ENCODE measurements at places on chromosomes 11 and 22.
A peak's percentile ranks its signal among the peaks of the same experiment; 100 is the strongest.

- peak; percentile 26 for DNase-seq
These were observed 7.6 kb upstream of the CDC42EP1 start for GRCh38 chr22:37552524-37553163.

- peak; percentile 89 for DNase-seq
These were observed 25.5 kb downstream of the CTTN start for GRCh38 chr11:70423523-70424505.

DNA sequence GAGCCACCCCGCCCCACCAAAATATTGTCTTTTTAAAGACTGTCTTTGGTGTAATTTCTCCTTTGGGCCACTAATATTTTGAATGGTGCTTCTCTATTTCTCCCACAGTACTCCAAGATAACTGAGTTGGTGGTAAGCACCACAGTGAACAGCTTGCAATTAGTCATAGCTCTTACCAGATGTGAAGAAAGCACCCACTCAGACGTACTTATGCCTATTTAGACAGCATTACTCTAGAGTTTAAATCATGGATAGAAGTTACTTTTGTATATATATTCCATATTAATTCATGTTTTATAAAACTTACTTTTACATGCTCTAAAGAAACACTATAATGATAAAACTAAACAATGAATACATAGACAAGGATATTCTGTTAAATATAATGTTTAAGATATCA lies 12.7 kb downstream of the ANO3 start:
- DNase-seq, result no peak

DNA sequence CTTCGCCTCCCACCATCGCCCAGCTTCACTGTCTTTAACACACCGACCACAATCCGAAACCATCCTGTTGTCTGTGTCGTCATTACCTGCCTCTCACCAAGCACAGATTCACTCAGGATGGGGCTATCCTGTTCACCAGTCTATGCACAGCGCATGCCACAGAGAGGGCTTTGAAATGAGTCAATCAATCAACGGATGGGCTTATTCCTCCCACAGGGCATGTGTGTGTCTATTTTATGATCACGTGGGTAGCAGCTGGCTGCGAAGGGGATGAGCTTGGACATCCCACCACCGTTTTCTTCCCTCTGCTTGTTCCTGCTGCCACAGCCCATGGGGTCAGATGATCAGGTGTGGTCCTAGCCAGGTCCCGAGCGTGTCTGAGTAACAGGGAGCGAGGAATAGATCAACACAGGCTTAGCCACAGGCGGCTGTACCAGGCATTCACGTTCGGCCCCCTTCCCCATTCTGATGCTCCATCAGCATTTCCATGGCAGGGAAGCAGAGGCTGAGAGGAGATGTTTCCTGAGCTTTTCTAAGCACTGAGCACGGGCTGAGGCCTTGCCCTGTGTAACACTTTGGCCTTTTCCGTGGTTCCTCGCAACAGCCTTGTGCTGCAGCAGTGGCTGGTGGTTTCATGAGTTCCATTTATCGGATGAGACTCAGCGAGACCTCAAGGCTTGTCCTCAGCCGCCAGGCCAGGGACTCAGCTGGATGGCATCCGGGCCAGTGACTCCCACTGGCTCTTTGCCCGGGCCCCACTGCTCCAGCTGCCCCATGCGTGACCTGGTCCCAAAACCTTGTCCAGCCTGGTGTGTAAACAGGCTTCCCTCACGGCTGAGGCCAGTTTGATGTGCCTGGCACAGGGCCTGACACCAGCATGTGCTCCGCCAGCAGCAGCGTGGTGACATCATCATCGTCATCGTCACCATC lies 48.1 kb upstream of the FGF3 start:
- DNase-seq, result no peak

- DNase-seq, result no peak
These were observed 33.2 kb downstream of the TBX1 start for GRCh38 chr22:19793661-19794310.

- no peak for DNase-seq
These were observed 40.6 kb downstream of the CADM1 start for GRCh38 chr11:115463606-115464005.

- DNase-seq, result no peak
These were observed 18.9 kb upstream of the HEPHL1 start for GRCh38 chr11:94002226-94002625.

DNA sequence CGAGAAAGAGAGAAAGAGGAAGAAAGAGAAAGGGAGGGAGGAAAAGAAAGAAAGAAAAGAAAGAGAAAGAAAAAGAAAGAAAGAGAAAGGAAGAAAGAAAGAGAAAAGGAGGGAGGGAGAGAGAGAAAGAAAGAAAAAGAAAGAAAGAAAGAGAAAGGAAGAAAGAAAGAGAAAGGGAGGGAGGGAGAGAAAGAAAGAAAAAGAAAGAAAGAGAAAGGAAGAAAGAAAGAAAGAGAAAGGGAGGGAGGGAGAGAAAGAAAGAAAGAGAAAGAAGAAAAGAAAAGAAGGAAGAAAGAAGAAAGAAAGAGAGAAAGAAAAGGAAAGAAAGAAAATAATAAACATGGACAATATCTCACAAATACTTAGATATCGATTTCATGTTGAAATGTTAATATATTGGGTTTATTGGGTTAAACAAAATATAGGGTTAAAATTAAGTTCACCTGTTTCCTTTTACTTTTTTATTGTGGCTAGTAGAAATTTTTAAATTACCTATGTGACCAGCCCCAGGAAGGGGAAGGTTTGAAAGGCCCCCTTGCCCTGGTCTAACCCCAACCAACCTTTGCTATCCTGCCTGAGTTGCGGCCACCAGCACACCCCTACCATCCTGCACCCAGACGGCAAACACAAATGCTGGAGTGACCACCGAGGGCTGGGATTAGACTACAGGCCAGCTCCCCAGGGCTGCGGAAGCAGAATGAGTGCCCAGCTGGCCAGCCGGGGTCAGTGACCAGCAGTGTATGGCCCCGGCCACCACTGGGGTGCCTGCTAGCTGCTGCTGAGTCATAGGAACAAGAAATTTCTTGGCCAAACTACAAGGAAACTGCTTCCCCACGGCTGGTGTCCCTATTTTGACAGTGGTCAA lies 81.0 kb upstream of the FGF3 start:
- DNase-seq, result no peak

GRCh38 chr22:25570486-25570885 lies 6.0 kb downstream of the GRK3 start:
- no peak for DNase-seq

DNA sequence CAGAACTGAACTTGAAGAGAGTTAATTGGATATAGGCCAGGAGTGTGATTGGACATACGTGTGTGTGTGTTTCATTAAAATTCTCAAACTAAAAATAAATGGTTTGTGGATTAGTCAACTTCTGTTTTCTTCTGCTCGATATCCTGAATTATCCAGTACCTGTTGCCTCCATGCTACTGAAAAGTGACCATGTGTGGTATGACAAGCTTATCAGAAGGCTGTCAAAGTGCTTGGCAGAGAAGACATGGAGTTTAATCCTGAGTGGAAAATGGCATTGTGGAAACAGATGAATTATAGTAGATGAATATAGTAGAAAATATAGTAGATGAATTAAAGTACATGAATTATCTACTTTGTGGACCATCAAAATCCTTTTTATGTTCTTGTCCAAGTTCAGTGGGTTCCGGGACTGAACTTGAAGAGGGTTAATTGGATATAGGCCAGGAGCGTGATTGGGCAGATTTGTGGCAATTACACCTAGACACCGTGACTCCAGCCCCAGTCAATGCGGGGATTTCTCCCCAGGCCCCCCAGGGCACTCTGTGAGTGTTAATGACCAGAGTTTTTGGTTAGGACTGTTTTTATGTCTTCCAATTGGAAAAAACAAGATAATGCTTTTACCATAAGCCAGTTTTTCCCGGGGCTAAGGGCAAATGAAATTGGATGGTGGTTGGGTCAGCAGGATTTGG lies 30.1 kb downstream of the GRAMD1B start:
- no peak for DNase-seq

GRCh38 chr11:134313821-134314607 lies 17.8 kb upstream of the GLB1L2 start:
- no peak for DNase-seq

DNA sequence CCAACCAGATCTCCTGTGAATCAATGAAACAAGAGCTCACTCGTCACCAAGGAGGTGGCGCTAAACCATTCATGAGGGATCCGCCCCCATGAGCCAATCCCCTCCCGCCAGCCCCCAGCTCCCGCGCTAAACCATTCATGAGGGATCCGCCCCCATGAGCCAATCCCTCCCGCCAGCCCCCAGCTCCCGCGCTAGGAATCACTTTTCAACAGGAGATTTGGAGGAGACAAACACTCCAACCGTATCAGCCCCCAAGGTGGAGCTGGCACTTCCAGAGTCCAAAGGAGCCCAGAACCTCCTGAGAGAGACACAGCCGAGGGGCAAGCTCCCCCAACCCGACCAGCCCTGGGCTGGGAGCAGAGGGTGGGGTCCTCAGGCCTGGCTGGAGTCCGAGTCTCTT lies 40.9 kb upstream of the PRR5 start:
- DNase-seq, result no peak

DNA sequence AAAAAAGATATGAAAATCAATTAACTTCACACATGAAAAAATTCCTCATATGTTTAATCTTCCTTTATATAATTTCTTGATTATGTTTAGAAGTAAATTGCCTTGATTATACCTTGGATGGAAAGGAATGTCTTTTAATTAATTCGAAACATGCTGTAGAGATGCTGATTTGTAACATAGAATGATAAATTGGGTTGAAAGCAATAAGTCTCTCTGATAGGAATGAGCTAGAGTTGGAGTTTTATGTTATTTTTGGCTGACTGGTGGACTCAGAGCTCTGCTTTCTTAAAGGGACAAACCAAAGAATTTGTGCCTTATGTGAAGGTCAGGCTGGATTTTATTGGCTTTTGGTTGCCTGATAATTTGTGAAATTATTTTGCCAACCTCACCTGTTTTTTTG lies 94.7 kb upstream of the RAG2 start:
- no peak for DNase-seq

DNA sequence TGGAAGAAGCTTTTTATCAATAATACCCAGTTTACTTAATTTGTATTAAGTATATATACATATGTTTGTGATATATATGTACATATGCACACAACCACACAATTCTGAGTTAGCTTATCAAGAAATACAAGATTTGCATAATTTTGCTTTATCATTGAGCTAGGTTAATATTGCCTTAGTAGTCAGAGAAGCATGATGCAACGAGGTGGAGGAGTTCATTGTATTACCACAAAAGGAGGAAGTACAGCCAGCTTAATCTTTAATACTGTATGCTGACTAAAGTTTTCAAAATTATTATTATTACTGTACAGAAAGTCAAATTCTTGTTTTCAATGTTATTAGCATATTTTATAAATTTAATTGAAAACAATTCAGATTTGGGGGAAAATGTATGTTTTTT lies 278.4 kb upstream of the PDGFD start:
- DNase-seq, result peak; percentile 79

- no peak for DNase-seq
These were observed 49.3 kb upstream of the LMO1 start for GRCh38 chr11:8312986-8313385.

DNA sequence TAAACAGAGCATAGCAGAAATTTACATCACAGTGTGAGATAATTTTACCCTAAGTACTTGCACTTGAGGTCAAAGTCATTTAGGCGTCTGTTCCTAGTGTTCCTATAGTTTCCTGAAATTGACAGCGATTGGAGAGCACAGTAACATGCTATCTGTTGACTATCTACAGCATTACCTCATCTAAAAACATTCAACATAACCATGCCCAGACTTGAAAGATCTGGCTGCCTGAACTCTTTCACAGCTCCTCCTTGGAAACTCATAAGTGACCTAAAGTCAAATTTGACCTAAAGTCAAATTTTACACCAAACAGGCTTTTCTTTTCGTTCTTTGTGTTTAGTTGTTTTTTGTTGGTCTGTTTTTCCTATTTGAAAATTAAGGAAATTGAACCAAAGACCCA lies 233.8 kb upstream of the UBASH3B start:
- DNase-seq, result no peak

GRCh38 chr22:32628628-32629572 lies 154.3 kb downstream of the FBXO7 start:
- DNase-seq, result peak; percentile 54

- no peak for DNase-seq
These were observed 101.1 kb upstream of the GALNT18 start for GRCh38 chr11:11722861-11723260.

DNA sequence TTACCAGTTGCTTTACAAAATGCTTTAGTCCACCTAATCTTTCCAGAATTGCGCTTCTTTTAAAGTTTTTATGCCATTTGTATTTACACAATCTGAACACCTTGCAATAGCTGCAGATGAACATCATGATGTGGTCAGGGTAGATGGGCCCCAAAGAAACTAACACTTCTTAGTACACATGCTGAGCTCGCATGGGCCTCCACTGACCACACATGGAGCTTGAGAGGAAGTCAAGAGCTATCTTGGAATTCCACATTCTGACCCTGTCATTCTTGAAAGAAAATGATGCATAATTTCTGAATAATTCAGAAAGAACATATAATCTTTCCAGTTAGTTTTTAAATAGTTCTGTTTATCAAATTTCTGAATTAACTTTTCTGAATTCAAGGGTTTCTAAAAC lies 7.7 kb downstream of the LIPT2 start:
- peak; percentile 70 for DNase-seq

- no peak for DNase-seq
These were observed 34.6 kb upstream of the BID start for GRCh38 chr22:17808693-17809403.

GRCh38 chr22:26170795-26171580 lies 1.7 kb downstream of the SEZ6L start:
- peak; percentile 49 for DNase-seq

GRCh38 chr22:48921411-48921903 lies 906.2 kb downstream of the BRD1 start:
- no peak for DNase-seq

GRCh38 chr22:45726081-45726480 lies 54.4 kb downstream of the ATXN10 start:
- no peak for DNase-seq

GRCh38 chr22:19749876-19750275 lies 10.7 kb upstream of the TBX1 start:
- DNase-seq, result no peak

- peak; percentile 21 for DNase-seq
These were observed 539 bp downstream of the SDHD start for GRCh38 chr11:112087212-112087611.

- DNase-seq, result no peak
These were observed 48.1 kb upstream of the EIF3D start for GRCh38 chr22:36577019-36577418.

- peak; percentile 72 for DNase-seq
These were observed 81.1 kb downstream of the MORC2 start for GRCh38 chr22:30887453-30887852.

- no peak for DNase-seq
These were observed 30.6 kb downstream of the MUC6 start for GRCh38 chr11:1005928-1006327.

GRCh38 chr22:36762687-36763260 lies 13.1 kb downstream of the IFT27 start:
- no peak for DNase-seq

GRCh38 chr11:79458709-79459108 lies 17.9 kb upstream of the TENM4 start:
- no peak for DNase-seq

DNA sequence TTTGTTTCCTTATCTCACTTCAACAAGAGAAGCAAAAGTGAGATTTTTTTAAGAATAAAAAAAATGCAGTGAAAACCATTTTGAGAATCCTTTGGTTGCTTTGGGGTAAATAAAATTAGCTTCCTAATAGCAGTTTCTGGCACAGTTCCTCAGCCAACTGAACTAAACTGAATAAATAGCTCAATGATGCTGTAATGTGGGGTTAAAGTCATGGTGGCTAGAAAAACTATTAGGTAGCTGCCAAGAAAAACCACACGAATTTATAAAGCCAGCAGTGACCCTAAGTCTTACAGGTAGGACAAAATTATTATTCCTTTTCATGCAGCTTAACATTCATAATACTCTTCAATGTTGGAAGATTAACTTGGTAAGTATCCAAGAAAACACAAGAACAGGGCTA lies 142.4 kb downstream of the APIP start:
- DNase-seq, result no peak

All from hematopoietic multipotent progenitor cell treated with erythropoietin and hydrocortisone succinate and interleukin-3 and kit ligand, for 4 days (in vitro differentiated cells).